ENCODE measurements at places on chromosomes 16 and 17.
A peak's percentile ranks its signal among the peaks of the same experiment; 100 is the strongest.

DNA sequence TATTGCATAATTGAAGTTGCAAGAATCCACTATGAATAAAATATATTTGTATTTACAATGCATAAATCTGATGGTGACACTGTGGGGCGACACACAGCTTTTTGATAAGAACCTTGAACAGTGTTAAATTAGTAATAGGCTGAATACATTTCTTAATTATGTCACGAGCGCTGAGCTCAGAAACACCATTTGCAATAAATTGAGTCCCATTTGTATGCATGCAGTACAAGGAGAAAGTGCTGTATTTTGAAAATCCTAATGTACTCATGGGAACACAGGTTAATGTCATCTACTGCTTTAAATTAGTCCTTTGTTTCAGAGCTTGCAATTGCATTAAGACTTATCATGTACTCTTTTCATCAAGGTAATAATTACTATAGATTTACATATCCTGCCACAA is 579.5 kb downstream of the RBFOX1 start:
- no peak overlapping the region for H3K4me3 ChIP-seq
- H3K27me3 ChIP-seq: no peaks in the 10 kb centered on the region
- H3K27ac ChIP-seq: no peak overlapping the region
- DNase-seq: no peak
- H3K4me1 ChIP-seq: no peaks in the 10 kb centered on the region

- no peak overlapping the region for H3K27ac ChIP-seq
- H3K36me3 ChIP-seq: no peaks in the 10 kb centered on the region
- DNase-seq: no peak
- H3K4me3 ChIP-seq: no peak overlapping the region
- H3K4me1 ChIP-seq: peaks cover 11% of the 10 kb centered on the region
These were observed 2.4 kb downstream of the ABAT start for GRCh38 chr16:8676737-8677375.

GRCh38 chr17:58305626-58306025 is 23.0 kb downstream of the TSPOAP1 start:
- no peaks in the 10 kb centered on the region for H3K27me3 ChIP-seq
- H3K36me3 ChIP-seq: peaks cover 73% of the 10 kb centered on the region
- no peaks in the 10 kb centered on the region for H3K4me1 ChIP-seq
- no peak for DNase-seq

DNA sequence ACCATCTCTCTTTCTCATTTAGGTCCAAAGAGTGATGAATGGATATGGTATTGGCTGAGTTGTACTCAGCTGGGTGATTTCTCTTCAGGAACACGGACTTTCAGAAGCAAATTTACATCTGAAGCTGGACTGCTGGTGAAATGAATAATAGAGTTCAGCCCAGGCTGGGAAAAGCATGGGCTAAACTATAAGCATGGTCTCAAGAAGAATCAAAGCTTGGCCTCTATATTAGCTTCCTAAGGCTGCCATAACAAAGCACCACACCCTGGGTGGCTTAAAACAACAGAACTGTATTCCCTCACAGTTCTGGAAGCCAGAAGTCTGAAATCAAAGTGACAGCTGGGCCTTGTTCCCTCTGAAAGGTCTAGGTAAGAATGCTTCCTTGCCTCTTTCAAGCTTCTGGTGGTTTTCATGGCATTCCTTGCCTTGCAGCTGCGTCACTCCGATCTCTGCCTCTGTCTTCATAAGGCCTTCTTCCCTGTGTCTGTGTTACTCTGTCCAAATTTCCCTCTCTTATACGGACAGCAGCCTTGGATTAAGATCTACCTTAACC is 89.8 kb upstream of the CES5A start:
- H3K27ac ChIP-seq: no peak overlapping the region
- H3K4me3 ChIP-seq: no peak overlapping the region
- H3K4me1 ChIP-seq: no peaks in the 10 kb centered on the region
- DNase-seq: no peak
- H3K27me3 ChIP-seq: no peaks in the 10 kb centered on the region

GRCh38 chr16:11253009-11253994 is 2.7 kb downstream of the SOCS1 start:
- H3K36me3 ChIP-seq: peaks cover 44% of the 10 kb centered on the region
- peaks cover 21% of the 10 kb centered on the region for H3K4me1 ChIP-seq
- peak overlapping the region; percentile 66 for H3K27ac ChIP-seq
- no peaks in the 10 kb centered on the region for H3K27me3 ChIP-seq

DNA sequence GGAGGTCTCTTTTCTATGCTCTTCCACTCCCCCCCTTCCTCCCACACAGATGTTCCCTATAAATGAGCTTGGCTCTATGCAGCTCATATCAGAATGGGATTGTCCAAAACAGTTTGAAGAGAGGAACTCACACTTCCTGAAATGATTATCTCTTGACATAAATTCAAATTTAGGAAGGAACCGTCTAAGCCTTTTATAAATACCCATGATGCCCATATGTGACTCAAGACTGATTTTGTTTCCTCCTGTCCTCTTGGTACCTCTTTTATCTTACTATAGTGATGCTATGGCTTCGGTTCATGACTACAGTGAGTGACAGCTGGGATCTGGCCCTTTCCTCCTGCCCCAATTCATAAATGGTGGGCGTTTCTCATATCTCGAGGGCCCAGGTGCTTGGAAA is 16.6 kb upstream of the TERF2 start:
- no peak for DNase-seq
- no peaks in the 10 kb centered on the region for H3K27me3 ChIP-seq
- H3K27ac ChIP-seq: no peak overlapping the region
- H3K4me1 ChIP-seq: peaks cover 5% of the 10 kb centered on the region

- peaks cover 88% of the 10 kb centered on the region for H3K36me3 ChIP-seq
- H3K4me3 ChIP-seq: no peak overlapping the region
- H3K4me1 ChIP-seq: no peaks in the 10 kb centered on the region
These were observed 25.9 kb downstream of the NMT1 start for GRCh38 chr17:45086865-45087503.

GRCh38 chr17:42670789-42671657 is 5.8 kb downstream of the PLEKHH3 start:
- no peak overlapping the region for H3K27ac ChIP-seq
- H3K4me3 ChIP-seq: no peak overlapping the region
- DNase-seq: no peak
- H3K36me3 ChIP-seq: no peaks in the 10 kb centered on the region
- H3K27me3 ChIP-seq: peaks cover 71% of the 10 kb centered on the region
- H3K4me1 ChIP-seq: peaks cover 10% of the 10 kb centered on the region

DNA sequence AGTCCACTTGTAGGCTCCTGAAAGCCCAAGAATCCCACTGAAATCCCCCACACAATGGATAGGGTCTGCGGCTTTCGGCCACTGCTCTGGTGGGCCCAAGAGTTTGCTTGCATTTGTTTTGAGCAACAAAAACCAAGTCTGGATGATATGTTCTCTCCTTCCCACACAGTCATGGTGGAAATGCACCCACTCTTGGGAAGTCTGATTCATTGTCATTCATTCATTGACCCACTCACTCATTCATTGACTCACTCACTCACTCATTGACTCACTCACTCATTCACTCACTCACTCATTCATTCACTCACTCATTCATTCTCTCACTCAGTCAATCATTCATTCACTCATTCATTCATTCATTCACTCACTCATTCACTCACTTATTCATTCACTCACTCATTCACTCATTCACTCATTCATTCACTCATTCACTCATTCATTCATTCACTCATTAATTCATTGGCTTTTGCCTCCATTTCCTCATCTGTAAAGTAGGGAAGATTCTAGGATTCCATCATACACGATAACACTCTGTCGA is 2.2 kb upstream of the CA5A start:
- no peak overlapping the region for H3K27ac ChIP-seq
- no peaks in the 10 kb centered on the region for H3K36me3 ChIP-seq
- H3K4me1 ChIP-seq: no peaks in the 10 kb centered on the region
- no peak overlapping the region for H3K4me3 ChIP-seq
- no peak for DNase-seq
- H3K27me3 ChIP-seq: no peaks in the 10 kb centered on the region

- no peak for DNase-seq
- H3K4me3 ChIP-seq: no peak overlapping the region
- no peaks in the 10 kb centered on the region for H3K4me1 ChIP-seq
- H3K27me3 ChIP-seq: no peaks in the 10 kb centered on the region
- no peak overlapping the region for H3K27ac ChIP-seq
- H3K36me3 ChIP-seq: no peaks in the 10 kb centered on the region
These were observed 96.6 kb upstream of the SMIM36 start for GRCh38 chr17:55607731-55608341.

DNA sequence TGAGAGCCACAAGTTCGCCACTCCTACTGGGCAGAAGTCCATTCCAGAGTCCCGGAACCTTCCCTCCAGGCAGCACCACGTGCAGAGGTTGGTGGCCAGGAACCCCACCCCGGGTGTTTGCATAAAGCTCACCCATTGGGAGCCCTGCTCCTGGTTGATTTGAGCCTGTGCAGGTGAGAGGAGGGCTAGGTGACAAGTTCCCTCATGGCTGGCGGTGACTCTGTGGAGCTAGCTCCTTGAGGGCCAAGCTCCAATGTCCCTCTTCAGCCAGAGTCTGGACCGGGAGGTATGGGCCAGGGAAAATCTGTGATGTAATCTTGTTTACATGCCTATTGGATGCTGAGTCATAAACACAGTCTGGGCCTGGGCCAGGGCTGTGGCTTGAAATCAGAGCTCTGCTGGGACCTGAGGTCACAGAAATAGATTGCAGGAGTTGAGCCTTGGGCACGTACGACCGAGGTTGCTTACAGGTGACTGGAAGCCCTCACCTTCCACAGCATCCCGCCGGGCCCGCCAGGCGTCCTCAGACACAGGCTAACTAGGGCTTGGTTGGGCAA is 118.9 kb downstream of the AATF start:
- H3K27ac ChIP-seq: no peak overlapping the region
- H3K27me3 ChIP-seq: peaks cover 41% of the 10 kb centered on the region
- H3K4me3 ChIP-seq: no peak overlapping the region
- no peak for DNase-seq

- H3K4me1 ChIP-seq: peaks cover 14% of the 10 kb centered on the region
- H3K36me3 ChIP-seq: no peaks in the 10 kb centered on the region
These were observed 12.9 kb upstream of the MEAK7 start for GRCh38 chr16:84517366-84517765.
